ENCODE measurements at places on chromosomes 12 and 14. TPM values are rescaled to one million over a fixed set of nuclear protein-coding genes. Genes with fewer than 3 reads are reported as not detected.

RNU7-1 gene
- total RNA-seq, result not detected

TAMALIN gene
- total RNA-seq, result 31.3 TPM

TPPP2 gene
- total RNA-seq, result not detected

TRHDE gene
- total RNA-seq, result 16.7 TPM

DNA sequence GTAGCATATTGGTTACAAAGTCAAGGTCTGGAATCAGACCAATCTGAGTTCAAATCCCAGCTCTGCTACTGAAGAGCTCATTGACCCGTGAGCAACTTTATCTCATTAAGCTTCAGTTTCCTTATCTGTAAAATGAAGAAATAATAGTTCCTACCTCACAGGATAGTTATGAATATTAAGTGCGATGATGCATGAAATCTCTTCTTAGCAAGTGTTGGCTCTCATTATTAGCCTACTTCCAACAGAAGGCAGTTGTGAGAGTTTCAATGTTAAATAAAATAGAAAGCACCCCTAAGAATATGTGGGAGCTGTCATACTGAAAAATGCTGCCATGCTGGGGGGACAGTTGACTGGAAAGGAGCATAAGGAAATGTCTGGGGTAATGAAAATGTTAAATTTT, 39.0 kb upstream of the ITPR2 start:
- H3K27me3 ChIP-seq, result no peaks in the 10 kb centered on the region
- peaks cover 8% of the 10 kb centered on the region for H3K4me1 ChIP-seq

DNA sequence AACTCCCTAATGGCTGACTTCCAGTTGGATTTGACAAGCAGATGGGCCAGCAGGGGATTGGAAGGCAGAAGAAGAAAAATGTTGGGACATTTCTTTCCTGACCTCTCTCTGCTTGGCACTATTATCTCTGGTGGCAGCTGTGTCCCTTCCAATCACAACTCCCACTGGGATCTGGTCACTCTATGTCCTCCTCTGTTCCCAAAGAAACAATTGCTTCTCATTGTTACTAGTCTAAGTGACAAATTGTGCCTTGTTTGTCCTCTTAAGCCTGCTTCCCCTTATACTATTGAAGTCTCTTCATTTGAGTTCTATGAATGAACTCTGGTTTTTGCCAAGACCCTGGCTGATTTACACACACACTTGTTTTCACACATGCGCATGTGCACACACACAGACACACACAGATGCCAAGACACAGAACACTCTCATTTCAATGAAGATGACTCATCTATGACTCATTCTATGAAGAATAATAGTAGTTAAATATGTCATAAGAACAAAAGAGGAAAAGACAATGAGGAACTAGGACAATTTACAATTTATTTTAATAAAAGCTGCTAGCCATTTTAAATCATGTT, 83.0 kb upstream of the FAR2 start:
- H3K27me3 ChIP-seq, result peaks cover 5% of the 10 kb centered on the region
- no peaks in the 10 kb centered on the region for H3K36me3 ChIP-seq
- H3K4me3 ChIP-seq, result peak overlapping the region; percentile 39
- H3K27ac ChIP-seq, result peak overlapping the region; percentile 91
- peaks cover 16% of the 10 kb centered on the region for H3K4me1 ChIP-seq
- peak; percentile 46 for DNase-seq

DNA sequence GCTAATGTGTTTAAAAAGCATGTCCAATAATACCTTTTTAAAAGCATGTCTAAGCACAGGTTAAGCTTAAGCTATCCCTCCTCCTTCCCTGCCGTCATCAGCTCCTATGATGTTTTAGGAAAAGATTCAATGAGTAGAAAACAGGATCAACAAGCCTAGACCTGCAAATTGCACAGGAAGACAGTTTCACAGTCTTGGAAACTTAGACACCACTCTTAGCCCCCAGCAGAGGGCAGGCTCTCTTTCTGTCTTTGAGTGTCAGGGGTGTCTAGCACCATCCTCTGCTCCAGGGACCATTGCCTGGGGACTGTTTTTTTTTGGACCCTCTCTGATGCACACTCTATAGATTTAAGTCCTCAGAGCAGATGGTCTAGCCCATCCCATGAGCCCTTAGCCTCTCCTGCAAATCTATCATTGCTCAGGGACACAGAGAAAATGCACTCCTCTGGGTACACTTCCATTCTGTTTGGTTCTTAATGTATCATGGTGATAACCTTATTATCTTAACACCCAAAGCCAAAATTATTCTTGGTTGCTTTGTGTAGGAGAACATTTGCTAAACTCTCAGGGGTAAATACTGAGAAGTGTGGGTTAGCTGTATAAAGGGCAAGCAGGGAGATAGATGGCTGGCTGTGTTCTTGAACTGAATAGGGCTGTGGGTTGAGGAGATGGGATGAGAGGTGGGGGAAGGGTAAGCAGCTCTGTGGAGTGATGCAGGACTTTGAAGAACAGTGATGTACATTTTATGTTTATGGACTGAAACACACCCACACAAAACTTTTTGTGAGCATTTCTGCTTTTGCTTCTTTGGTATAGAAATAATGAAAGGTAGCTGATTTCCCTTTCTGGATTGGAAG, 259.9 kb upstream of the DDHD1 start:
- no peaks in the 10 kb centered on the region for H3K27me3 ChIP-seq
- H3K4me3 ChIP-seq, result peak overlapping the region; percentile 6
- no peaks in the 10 kb centered on the region for H3K36me3 ChIP-seq
- peaks cover 7% of the 10 kb centered on the region for H3K4me1 ChIP-seq

DNA sequence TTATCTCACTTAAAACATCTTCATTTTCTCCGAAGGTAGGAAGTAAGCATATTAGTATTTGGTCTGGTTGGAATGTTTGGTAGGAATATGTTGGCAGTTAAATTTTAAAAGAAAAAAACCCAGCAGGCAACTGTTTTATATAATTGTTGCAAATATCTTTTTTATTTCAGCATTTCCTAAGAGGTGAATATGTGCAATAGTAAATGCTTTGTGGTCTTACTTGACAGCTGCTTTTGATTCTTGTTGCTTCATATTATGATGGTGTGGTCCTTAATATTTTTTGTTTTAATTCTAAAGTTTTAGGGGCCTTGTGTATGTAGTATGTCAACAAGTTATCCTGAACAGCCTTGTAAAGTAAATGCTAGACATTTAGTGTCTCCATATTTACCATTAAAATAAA, 6.3 kb downstream of the TRAFD1 start:
- H3K27ac ChIP-seq, result no peak overlapping the region
- H3K36me3 ChIP-seq, result no peaks in the 10 kb centered on the region
- H3K27me3 ChIP-seq, result no peaks in the 10 kb centered on the region
- DNase-seq, result no peak

GRCh38 chr12:2561367-2561766, 233.4 kb upstream of the FKBP4 start:
- no peak overlapping the region for H3K4me3 ChIP-seq
- no peak overlapping the region for H3K27ac ChIP-seq
- peaks cover 3% of the 10 kb centered on the region for H3K27me3 ChIP-seq
- H3K4me1 ChIP-seq, result peaks cover 7% of the 10 kb centered on the region
- H3K36me3 ChIP-seq, result peaks cover 11% of the 10 kb centered on the region
- DNase-seq, result no peak

DNA sequence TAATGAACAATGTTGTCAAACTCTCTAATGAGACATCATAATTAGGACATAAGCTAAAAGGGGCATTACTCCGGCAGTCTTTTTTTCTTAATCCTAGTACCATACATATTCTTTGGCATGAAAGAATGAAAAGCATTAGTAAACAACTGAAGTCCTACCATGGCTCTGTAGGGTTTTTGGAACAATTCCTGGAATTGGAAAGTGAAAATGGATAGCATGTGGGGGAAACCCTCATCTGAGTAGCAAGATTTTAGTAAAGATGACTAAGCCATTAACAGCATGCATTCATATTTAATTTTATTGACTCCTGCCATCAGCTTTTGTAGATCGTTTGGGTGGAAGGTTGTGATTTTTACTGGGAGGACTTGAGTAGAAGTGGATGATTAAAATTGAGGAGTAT, 216.2 kb upstream of the PDZRN4 start:
- no peaks in the 10 kb centered on the region for H3K4me1 ChIP-seq
- no peaks in the 10 kb centered on the region for H3K36me3 ChIP-seq
- no peak for DNase-seq
- no peak overlapping the region for H3K27ac ChIP-seq

GRCh38 chr12:47604221-47604873, 101.5 kb downstream of the RPAP3 start:
- peaks cover 19% of the 10 kb centered on the region for H3K36me3 ChIP-seq
- no peaks in the 10 kb centered on the region for H3K4me1 ChIP-seq
- no peak overlapping the region for H3K4me3 ChIP-seq
- H3K27ac ChIP-seq, result no peak overlapping the region

DNA sequence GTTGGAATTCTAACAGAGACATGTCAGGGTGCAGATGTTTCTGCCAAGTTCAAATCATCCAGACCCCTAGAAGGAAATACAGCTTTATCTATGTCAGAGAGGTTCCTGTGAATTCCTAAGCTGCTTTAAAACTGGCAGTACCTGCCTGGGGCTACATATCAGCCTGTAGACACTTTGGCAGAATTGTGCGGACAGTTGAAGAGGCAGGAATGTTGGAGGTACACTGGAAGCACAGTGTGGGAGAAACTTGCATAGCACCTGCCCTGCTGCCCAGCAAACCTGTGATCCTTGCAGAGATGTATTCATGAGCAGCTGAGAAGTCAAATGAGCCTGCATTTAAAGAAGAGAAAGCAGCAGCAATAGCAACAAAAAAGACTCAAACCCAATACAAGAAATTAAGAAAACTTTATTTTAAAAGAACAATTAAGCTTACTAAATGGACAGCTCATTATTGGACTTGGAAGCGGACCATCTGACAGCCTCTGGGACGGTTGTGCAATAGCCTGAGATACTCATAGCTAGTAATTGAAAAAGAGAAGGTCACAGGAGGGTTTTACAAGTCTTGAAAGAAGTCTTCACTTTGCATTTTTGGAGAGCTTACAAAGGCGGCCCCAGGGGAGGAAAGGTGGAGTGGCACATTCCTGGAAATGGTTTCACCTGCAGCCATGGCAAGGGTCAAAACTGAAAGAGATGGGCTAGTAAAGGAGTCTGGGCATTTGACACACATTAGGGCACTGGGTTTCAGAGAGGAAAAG, 280.9 kb upstream of the FLRT2 start:
- peak overlapping the region; percentile 50 for H3K27ac ChIP-seq
- no peak for DNase-seq
- H3K27me3 ChIP-seq, result peaks cover 10% of the 10 kb centered on the region
- no peaks in the 10 kb centered on the region for H3K36me3 ChIP-seq
- no peak overlapping the region for H3K4me3 ChIP-seq
- peaks cover 38% of the 10 kb centered on the region for H3K4me1 ChIP-seq

DNA sequence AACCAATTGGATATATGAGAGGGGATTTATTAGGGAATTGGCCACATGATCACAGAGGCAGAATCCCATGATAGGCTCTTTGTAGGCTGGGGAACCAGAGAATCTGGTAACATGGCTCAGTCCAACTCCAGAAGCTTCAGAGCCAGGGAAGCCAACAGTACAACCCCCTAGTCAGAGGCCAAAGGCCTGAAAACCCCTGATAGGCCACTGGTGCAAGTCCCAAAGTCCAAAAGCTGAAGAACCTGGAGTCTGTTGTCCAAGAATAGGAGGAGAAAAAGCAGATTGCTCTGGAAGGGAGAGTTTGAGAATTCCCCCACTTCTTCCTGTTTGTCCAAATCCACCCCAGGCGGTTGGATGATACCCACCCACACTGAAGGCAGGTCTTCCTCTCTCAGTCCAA, 8.2 kb upstream of the TROAP start:
- no peak overlapping the region for H3K27ac ChIP-seq
- H3K27me3 ChIP-seq, result peaks cover 8% of the 10 kb centered on the region
- no peak for DNase-seq
- H3K4me1 ChIP-seq, result no peaks in the 10 kb centered on the region
- no peaks in the 10 kb centered on the region for H3K36me3 ChIP-seq
- H3K4me3 ChIP-seq, result no peak overlapping the region

DNA sequence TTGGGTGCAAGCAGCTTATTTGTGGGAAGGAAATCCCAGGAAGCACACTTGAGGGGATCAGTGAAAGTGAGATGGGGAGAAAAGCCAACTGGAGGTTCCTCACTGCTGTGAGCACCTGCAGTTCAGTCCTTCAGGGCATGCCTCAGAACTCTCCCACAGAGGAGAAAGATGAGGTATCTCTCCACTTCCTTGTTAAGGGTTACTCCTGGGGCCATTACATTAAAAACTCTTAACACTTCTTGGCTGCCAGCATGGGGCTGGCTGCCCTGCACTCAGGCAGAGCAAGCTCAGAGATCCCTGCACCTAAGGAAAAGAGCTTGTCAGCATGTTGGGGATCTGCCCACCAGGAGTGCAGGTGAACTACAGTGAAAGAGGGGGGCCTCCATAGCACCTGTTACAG, 28.8 kb downstream of the FERMT2 start:
- H3K4me3 ChIP-seq, result no peak overlapping the region
- H3K27me3 ChIP-seq, result no peaks in the 10 kb centered on the region
- DNase-seq, result no peak
- no peaks in the 10 kb centered on the region for H3K36me3 ChIP-seq

DNA sequence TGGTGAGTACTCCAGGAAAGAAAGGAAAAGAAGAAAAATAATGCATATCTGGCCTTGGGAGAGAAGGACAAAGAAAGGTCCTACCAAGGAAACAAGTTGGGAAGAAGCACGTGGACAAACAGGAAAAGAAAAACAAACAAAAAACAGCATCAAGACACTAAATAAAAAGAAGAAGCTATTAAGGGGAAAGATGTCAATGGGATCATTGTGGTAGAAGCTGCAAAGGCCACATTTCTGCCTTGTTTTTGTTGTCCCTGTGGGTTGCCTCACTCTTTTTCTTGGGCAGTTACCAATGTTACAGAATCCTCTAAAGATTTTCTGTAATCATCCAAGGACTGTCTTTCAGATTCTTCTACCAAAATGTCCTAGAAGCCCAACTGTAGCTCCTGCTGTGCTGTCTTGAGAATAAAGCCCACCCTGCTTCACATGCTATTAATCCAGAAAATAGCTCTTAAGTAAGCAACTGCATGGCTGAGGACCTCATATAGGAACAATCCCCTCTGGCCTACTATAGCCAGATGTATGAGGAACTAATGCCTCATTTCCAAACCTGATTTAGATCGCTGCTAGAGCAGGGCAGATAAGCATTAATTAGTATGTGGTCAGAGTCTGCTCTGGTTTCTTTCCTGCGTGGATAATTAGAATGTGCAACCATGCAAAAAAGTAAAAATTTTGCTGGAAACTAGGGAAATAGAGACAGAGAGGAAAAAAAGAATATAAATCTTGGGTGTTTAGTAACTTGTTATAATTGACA, 10.2 kb upstream of the CPNE8 start:
- H3K4me3 ChIP-seq, result no peak overlapping the region
- no peak for DNase-seq
- H3K27ac ChIP-seq, result no peak overlapping the region
- no peaks in the 10 kb centered on the region for H3K27me3 ChIP-seq
- H3K36me3 ChIP-seq, result no peaks in the 10 kb centered on the region
- peaks cover 5% of the 10 kb centered on the region for H3K4me1 ChIP-seq

- H3K27me3 ChIP-seq, result peaks cover 2% of the 10 kb centered on the region
- H3K36me3 ChIP-seq, result no peaks in the 10 kb centered on the region
- H3K4me3 ChIP-seq, result no peak overlapping the region
Measured at GRCh38 chr12:65500091-65500900, 221.8 kb downstream of the MSRB3 start.

GRCh38 chr12:32331133-32331532, 68.2 kb upstream of the FGD4 start:
- H3K4me1 ChIP-seq, result peaks cover 39% of the 10 kb centered on the region
- peaks cover 14% of the 10 kb centered on the region for H3K27me3 ChIP-seq
- no peak for DNase-seq
- H3K4me3 ChIP-seq, result no peak overlapping the region
- H3K27ac ChIP-seq, result peak overlapping the region; percentile 8

- H3K4me3 ChIP-seq, result no peak overlapping the region
- H3K27ac ChIP-seq, result no peak overlapping the region
- no peaks in the 10 kb centered on the region for H3K27me3 ChIP-seq
- no peaks in the 10 kb centered on the region for H3K36me3 ChIP-seq
- no peaks in the 10 kb centered on the region for H3K4me1 ChIP-seq
Measured at GRCh38 chr14:91516663-91517388, 6.7 kb upstream of the PPP4R3A start.

GRCh38 chr12:58596381-58596780, 323.9 kb downstream of the LRIG3 start:
- H3K36me3 ChIP-seq, result no peaks in the 10 kb centered on the region
- DNase-seq, result no peak
- no peaks in the 10 kb centered on the region for H3K4me1 ChIP-seq

All from glutamatergic neuron (in vitro differentiated cells).